ENCODE measurements at places on chromosomes 5 and 9. TPM values are rescaled to one million over a fixed set of nuclear protein-coding genes. Genes with fewer than 3 reads are reported as not detected.

BICD2 gene
- total RNA-seq: 23.4 TPM

TXNDC8 gene
- not detected for total RNA-seq

ARAP3 gene
- total RNA-seq: 25.7 TPM

POC5 gene
- 17.4 TPM for total RNA-seq

DEPDC1B gene
- 41.6 TPM for total RNA-seq

SEMA5A gene
- total RNA-seq: 0.02 TPM

ACOT12 gene
- total RNA-seq: not detected

Data from K562 (cell line).